ENCODE measurements at places on chromosomes 7 and 10. TPM values are rescaled to one million over a fixed set of nuclear protein-coding genes. Genes with fewer than 3 reads are reported as not detected.

The COL17A1 gene
- total RNA-seq = not detected

The PVRIG gene
- 21.2 TPM for total RNA-seq

The SPDYE9 gene
- not detected for total RNA-seq

The CFAP70 gene
- 0.80 TPM for total RNA-seq

The WNT16 gene
- not detected for total RNA-seq

The LFNG gene
- total RNA-seq = 33.0 TPM

The GPR15LG gene
- total RNA-seq = not detected

The MEPCE gene
- 42.0 TPM for total RNA-seq

The WIPF3 gene
- not detected for total RNA-seq

The EPDR1 gene
- 0.51 TPM for total RNA-seq

The CALML5 gene
- total RNA-seq = not detected

The EPHA1 gene
- total RNA-seq = 4.3 TPM

The MMD2 gene
- total RNA-seq = not detected

The SLC39A12 gene
- total RNA-seq = not detected

The MRPL32 gene
- 63.6 TPM for total RNA-seq

The OR6B1 gene
- not detected for total RNA-seq

The H2BK1 gene
- not detected for total RNA-seq

The CTNNA3 gene
- total RNA-seq = not detected

The NPY4R2 gene
- not detected for total RNA-seq

The OR2A12 gene
- not detected for total RNA-seq

The CYP2C19 gene
- 0.52 TPM for total RNA-seq

Measured in activated CD4-positive, alpha-beta memory T cell treated with anti-CD3 and anti-CD28 coated beads for 36 hours (primary cell).